ENCODE measurements at places on chromosomes 12 and 14.
A peak's percentile ranks its signal among the peaks of the same experiment; 100 is the strongest.

DNA sequence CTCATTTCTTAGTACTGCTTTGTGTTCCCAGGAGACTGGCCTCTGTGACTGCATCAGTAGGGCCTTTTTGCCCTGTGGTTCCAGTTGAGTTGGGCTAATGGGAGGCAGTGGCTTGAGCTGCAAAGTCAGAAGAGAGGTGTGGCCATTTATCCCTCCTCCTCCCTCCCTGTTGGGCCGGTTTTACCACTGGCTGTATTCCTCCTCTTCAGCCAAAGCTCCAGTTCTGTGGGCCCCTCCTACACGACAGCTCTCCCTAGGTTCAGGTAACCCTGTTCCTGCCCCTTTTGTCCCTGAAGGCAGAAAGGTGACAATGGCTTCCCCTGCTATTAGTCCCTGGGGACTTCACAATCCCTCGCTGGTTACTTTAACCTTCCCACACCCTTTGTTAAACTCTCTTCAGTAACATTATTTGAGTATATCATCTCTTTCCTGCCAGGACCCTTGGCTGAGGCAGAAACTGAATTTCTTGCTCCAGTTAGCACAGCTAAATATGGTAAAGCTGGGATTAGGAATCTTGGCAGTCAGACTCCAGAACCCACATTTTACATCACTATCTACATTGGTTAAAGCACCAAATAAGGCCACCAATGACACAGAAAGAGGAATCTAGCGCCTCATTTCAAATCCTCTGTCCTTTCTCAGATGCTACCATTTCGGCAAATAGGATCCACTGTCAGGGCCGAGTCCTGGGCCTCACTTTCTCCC lies 121.9 kb upstream of the SLC35F4 start:
- DNase-seq = no peak

DNA sequence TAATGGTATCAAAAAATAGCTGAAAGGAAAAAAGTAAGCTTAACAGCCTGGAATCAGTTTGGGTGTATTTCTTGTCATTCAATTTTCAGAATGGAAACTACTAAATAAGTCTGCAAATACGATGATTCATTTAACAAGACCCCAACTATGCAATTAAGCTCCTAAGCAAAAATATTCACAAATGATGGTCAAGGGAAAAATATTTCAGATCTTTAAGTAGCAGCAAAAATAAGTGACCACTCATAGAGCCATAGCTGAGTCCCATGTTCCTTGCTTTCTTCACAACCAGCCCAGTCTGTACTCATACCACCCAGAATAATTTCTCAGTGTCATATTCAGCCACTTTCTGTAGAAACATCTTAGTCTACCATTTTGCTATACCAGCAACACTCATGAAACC lies 185.4 kb downstream of the PPM1H start:
- DNase-seq = no peak

DNA sequence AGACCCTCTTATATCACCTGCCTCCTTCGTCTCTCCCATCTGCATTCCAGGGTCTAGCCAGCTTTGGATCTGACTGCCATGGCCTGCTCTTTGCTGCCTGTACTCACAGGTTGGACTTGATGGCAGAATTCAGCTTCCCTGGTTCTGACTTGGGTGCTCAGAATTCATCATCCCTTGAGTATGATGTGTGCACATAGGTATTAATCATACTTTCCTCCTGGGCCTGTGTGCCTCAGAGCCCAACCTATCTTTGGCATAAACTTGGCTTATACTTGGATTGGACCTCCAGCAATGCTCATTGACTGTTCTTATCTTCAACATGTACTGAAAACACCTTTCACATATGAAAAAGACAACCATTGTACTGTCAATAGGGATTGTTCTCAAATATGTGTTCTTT lies 70.7 kb upstream of the LMNTD1 start:
- DNase-seq = no peak

- peak; percentile 69 for DNase-seq
Observed at GRCh38 chr14:94119071-94119470, 8.5 kb downstream of the IFI27 start.

- DNase-seq = no peak
Observed at GRCh38 chr12:125038976-125039625, 26.1 kb upstream of the AACS start.

GRCh38 chr14:61281186-61281947 lies at the start of gene TMEM30B:
Gene TMEM30B (minus strand): TSS chr14:61281338. CDS start chr14:61281147, 191 bp downstream.
- peak; percentile 91 for DNase-seq

DNA sequence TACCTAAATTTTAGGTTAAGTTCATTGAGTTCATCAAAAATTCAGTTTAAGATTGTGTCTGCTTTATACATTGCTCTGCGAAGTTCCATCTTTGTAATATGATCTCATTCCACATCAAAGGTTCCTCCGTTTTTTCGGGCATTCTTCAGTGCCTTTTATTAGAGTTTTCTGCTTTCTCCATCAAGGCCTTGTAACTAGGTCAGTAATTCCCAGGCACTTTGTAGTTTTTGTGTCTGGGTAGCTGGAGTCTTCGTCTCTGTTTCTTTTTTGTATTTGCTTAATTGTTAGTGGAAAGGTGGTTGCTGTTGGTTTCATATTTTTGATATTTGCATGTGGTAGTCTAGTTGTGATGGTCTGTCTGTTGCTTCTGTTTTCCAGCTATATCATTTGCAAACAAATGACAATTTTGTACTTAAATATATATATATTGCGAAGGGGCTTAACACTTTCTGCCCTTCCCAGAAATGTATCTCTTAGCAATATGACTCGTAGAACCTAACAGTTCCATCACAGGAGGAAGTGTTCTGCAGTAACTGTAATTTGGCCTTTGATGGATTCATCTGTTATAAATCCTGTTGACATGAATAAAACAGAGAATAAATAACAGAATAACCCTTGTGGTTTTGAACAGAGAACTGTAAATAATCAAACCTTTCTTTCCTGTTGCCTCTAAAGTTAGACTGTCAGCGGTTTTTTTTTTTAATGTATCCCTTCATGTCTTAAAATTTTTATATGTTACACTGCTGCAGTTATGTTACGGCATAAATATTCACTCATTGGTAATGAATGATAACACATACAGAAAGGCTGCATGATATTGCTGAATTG lies 88.4 kb upstream of the DYNC1H1 start:
- DNase-seq = no peak

- DNase-seq = no peak
Observed at GRCh38 chr12:41956353-41956752, 188.3 kb downstream of the GXYLT1 start.

DNA sequence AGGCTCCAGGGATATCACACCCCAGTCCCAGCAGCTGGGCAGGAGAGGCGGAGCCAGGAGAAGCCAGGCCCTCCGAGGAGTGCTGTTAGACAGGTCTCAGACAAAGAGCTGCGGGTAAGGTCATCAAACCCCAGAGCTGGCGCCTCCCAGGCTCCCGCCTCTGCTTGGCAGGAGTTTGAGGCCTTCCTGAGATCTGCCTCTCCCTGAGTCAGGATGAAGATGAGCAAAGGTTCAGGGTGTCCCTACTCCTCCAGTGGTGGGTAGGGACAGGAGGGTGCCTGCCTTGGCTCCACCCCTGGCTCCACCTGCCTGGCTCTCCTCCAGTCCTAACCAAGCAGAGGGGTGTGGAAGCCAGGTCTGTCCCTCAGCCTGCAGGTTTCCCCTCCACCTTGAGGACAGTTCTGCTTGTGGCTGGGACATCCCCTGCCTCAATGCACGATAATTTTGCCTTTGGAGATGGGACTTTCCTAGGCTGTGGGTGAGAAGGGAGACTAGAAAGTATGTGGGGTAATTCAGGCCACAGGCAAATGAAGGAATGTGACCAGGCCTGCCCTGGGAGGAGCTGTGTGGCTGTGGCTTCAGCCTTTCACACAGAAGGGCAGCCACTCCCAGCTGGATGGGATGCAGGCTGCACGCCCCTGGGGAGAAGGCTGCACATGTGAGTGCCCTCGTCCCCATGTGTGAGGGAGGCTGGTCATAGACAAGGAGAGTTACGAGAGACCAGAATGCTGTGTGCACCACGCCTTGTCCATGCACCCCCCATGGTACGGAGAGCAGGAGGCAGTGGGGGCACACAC lies 2.2 kb downstream of the PLEKHG6 start:
- DNase-seq = no peak

DNA sequence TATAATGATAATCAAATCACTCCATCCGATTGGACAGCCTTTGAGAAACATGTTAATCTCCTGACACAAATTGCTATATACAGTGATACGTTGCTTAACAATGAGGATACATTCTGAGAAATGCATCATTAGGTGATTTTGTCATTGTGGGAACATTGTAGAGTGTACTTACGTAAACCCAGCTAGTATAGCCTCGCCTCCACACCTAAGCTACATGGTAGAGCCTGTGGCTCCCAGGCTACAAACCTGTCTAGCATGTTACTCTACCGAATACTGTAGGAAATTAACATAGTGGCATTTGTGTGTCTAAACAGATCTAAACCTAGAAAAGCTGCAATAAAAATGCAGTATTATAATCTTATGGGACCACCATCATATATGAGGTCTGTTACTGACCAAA lies 128.6 kb upstream of the PWP1 start:
- peak; percentile 18 for DNase-seq

DNA sequence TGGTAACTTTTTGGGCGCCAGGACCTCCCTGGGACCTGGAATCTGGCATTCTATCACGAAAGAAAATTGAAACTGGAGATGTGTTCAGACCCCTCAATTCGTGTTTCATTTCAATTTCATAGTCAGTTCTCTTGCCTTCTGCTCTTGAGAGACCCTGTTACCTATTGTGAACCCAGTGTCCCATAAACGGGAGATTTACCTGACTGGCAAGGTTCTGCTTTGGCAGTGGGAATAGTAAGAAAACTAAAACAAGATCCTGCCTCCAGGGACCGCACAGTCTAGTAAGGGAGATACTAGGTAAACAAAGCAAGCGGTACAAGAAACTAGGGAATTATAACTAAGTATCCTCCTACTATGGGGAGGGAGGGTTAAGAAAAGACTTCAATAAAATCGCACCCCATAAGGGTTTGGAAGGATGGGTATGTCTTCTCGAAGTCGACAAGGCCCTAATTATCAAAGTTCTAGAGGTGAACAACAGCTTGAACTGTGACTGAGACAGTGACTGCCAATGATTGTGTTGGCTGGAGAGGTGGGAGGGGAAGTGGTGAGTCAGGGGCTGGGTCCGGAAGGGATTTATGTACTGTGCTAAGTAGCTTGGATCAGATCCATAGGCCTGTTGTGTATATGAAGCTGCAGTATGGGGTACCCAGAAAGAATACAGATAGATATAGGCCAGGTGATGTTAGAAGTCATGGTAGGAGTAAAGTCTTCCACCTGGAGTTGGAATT lies 754 bp downstream of the ACSS3 start:
- no peak for DNase-seq

DNA sequence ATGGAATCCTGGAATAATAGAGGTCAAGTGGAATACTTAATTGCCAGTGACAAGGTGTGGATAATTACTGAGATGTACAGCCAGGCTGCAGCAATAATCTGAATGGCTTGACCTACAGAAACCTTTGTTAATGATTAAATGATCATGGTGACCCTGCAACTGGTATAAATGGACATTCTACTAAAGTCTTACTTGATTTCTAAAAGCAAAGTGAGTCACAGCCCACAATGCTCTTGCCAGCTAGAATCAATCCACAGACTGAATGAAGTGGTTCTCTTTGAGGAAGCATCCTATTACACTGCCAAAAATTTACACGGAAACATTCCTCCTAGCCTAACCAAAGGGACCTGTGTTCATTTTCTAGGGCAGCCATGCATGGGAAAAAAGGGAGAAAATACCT lies 518.5 kb downstream of the SOX5 start:
- DNase-seq = no peak

DNA sequence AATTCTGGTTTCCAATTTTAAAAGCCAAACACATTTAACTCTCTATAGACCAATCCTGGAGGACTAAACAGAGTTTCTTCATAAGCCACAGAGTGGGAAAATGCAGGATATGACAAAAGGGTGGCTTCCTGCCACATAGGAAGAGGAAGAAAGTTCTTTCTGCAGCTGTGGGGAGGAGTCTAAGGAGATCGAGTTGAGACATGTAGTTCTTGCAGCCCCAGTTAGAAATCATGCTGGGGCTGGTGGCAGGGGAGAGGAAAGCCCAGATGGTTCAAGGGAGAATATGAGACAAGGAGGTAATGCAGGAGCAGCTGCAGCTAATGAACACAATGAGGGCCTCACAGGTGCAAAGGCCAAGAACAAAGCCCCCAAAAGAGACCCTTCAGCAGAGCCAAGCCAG lies 85.0 kb upstream of the ARID2 start:
- no peak for DNase-seq

- DNase-seq = no peak
Observed at GRCh38 chr12:52877242-52877641, 27.6 kb downstream of the KRT8 start.

GRCh38 chr12:106980944-106981343 lies 6.0 kb downstream of the MTERF2 start:
- no peak for DNase-seq

GRCh38 chr14:93891756-93892504 lies 35.2 kb upstream of the FAM181A start:
- DNase-seq = no peak

- DNase-seq = peak; percentile 25
Observed at GRCh38 chr12:8914716-8915526, 612 bp downstream of the PHC1 start.

- DNase-seq = no peak
Observed at GRCh38 chr12:33322519-33322918, 117.1 kb downstream of the SYT10 start.

GRCh38 chr14:65810322-65810721 lies 397.8 kb downstream of the FUT8 start:
- no peak for DNase-seq

- no peak for DNase-seq
Observed at GRCh38 chr14:74538411-74539391, 45.1 kb downstream of the ISCA2 start.

DNA sequence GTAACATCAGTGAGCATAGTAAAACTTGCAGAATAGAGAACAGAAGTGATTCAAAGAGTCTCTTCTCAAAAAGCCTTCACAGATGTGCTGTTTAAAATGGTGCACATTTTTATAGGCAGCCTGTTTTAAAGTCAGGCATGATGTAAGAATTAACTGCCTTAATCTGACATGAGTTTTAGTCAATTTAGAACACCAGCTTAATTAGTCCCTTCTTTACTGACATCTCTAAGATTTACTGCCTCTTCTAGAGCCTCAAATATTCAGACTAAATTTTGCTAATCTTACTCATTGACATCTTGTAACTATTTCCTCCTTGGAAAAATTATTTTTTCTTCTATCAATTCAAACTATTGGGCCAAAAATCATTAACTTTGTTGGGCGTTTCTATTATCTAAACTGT lies 782.5 kb downstream of the C12orf50 start:
- no peak for DNase-seq

DNA sequence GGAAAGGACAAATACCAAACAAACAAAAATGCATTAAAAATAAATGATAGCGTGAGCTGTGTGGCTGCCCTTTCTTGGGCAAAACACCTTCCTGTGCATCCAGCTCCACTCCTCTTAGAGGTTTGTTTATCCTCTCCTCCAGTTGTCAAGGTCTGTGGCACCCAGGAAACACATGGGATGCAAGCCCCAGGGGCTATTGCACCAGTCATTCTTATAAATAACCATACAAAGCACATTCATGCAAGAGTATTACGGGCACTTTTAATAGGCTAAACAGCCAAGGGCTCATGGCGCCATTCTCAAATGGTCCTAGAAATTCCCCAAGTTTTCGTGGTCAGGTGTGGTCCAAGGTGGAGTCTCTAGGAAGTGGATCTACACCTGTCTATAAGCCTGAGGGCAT lies 257.0 kb downstream of the DPF3 start:
- DNase-seq = no peak
